ENCODE measurements at places on chromosomes 2 and 18. TPM values are rescaled to one million over a fixed set of nuclear protein-coding genes. Genes with fewer than 3 reads are reported as not detected.
A peak's percentile ranks its signal among the peaks of the same experiment; 100 is the strongest.

GRCh38 chr2:216557413-216557812, 58.8 kb downstream of the RPL37A start:
- no peaks in the 10 kb centered on the region for H3K27me3 ChIP-seq
- DNase-seq, result no peak
- H3K4me3 ChIP-seq, result no peak overlapping the region
- no peaks in the 10 kb centered on the region for H3K36me3 ChIP-seq

- DNase-seq, result no peak
- no peaks in the 10 kb centered on the region for H3K36me3 ChIP-seq
- no peaks in the 10 kb centered on the region for H3K4me1 ChIP-seq
- no peak overlapping the region for H3K4me3 ChIP-seq
- H3K27ac ChIP-seq, result no peak overlapping the region
Observed at GRCh38 chr2:188314314-188315054, 22.8 kb downstream of the GULP1 start.

DNA sequence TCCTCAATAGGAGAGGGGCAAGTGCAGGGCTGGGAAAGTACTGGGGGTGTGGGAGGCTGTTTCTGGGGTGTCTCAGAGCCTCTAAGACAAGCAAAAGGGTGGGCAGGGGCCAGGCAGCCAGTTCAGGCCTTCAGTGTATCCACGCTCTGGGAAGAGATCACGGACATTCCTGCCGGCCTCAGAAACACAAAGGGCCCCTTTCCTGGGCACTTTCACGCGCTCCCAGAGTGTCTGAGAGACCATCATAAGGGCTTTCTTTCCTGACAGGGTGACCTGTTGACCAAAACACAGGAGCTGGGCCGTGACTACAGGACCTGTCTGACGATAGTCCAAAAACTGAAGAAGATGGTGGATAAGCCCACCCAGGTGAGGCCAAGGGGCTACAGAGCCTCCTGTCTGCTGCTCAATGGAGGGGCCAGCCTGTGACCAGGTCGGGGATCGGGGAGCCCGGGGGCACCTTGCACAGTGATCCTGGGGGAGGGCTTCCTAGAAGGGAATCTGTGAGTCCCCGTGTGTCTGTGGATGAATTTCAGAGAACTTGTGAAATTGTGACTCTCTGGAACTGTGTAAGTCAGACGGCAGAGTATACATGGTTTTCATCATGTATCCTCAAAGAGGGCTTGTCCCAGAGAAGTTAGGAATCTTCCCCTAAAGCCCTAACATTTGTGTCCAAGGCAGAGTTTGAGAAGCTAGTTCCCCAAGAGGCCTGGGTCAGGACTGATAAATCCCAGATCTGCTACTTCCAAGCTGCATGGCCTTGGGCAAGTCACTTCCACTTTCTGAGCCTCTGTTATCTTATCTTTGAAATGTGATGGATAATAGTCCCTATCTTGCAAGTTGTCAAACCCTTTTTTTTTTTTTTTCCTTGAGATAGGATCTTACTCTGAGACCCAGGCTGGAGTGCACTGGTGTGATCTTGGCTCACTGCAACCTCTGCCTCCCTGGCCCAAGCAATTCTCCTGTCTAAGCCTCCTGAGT, 1.8 kb downstream of the GNLY start:
- no peaks in the 10 kb centered on the region for H3K36me3 ChIP-seq
- DNase-seq, result no peak
- no peak overlapping the region for H3K4me3 ChIP-seq
- no peaks in the 10 kb centered on the region for H3K4me1 ChIP-seq

- H3K27ac ChIP-seq, result no peak overlapping the region
- no peaks in the 10 kb centered on the region for H3K36me3 ChIP-seq
- H3K27me3 ChIP-seq, result no peaks in the 10 kb centered on the region
Observed at GRCh38 chr2:42334220-42334619, 26.8 kb downstream of the COX7A2L start.

GRCh38 chr2:95261602-95262001, 12.6 kb upstream of the PROM2 start:
- H3K4me3 ChIP-seq, result no peak overlapping the region
- peaks cover 5% of the 10 kb centered on the region for H3K4me1 ChIP-seq
- no peak for DNase-seq
- H3K27me3 ChIP-seq, result no peaks in the 10 kb centered on the region
- no peaks in the 10 kb centered on the region for H3K36me3 ChIP-seq
- no peak overlapping the region for H3K27ac ChIP-seq

GRCh38 chr2:69624131-69624530, 19.4 kb downstream of the AAK1 start:
- H3K36me3 ChIP-seq, result no peaks in the 10 kb centered on the region
- DNase-seq, result no peak
- H3K27ac ChIP-seq, result no peak overlapping the region
- no peak overlapping the region for H3K4me3 ChIP-seq
- H3K27me3 ChIP-seq, result no peaks in the 10 kb centered on the region
- no peaks in the 10 kb centered on the region for H3K4me1 ChIP-seq

DNA sequence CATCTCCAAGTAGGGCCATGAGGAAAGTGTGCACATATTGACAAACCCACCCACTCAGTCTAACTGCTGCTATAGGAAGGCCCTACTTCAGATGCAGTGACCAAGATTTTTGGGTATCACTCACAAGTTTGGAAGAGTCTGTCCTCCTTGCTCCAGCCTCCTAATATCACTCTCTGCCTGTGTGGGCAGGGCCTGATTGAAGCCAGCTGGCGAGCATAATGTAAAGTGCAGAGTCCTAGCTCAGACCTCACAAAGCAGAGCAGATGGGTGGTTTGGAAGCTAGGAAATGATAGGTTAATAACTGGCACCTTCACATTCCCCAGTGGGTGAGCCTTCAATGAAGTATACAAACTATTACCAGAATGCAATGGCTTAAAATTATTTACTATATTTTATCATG, 11.2 kb upstream of the SULT1C3 start:
- no peaks in the 10 kb centered on the region for H3K27me3 ChIP-seq
- H3K4me3 ChIP-seq, result no peak overlapping the region
- DNase-seq, result no peak
- no peak overlapping the region for H3K27ac ChIP-seq
- H3K4me1 ChIP-seq, result peaks cover 2% of the 10 kb centered on the region

- H3K27me3 ChIP-seq, result no peaks in the 10 kb centered on the region
- H3K27ac ChIP-seq, result peak overlapping the region; percentile 57
- peak; percentile 85 for DNase-seq
Observed at GRCh38 chr2:231387904-231388724, 7.4 kb upstream of the B3GNT7 start.

GRCh38 chr2:8248623-8248957, 433.3 kb upstream of the ID2 start:
- H3K27ac ChIP-seq, result peak overlapping the region; percentile 35
- H3K27me3 ChIP-seq, result no peaks in the 10 kb centered on the region
- DNase-seq, result no peak
- no peak overlapping the region for H3K4me3 ChIP-seq

DNA sequence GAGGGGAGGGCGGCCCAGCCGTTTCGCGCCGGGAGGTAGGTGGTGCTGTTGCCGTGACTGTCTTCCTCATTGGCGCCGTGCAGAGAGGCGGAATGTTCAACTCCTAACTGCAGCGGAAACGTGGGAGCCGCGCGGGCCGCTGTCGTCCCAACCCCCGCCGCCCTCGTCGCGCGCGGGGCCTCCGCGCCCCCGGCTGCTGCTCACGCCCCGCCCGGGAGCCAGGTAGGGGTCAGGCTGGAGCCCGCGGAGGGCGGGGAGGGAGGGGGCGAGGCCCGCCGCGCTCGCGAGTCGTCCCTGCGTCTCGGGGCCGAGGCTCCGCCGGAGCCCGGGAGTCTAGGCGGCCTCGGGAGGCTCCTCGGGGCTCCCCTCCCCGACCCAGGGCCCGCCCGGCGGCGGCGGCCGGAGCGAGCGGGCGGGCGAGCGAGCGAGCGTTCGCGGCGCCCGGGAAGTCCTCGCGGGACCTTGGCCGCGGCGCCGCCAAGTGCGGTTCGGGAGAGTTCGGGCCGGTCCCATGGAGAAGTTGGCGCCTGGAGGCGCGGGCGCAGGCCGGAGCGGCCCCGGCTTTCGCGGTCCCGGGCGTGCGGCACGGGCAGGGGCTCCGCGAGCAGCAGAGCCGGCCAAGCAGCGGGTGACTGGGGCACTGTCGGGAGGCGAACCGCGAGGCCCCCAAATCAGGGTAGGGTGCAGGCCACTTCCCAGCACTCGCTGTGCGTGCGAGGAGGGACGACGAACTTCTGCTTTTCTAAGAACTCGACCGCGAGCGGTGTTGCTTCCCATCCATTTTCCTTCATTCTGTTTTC, at the start of gene MAP3K20:
TSS of gene MAP3K20 (plus strand) at position 66 of the 800 bp plus-strand sequence. CDS start 15,186 bp downstream, outside the sequence.
- DNase-seq, result peak; percentile 92
- H3K4me1 ChIP-seq, result no peaks in the 10 kb centered on the region
- no peaks in the 10 kb centered on the region for H3K36me3 ChIP-seq
- H3K4me3 ChIP-seq, result peak within 1 kb of the TSS; percentile 54

- no peaks in the 10 kb centered on the region for H3K36me3 ChIP-seq
- no peaks in the 10 kb centered on the region for H3K4me1 ChIP-seq
- DNase-seq, result no peak
Observed at GRCh38 chr18:39701055-39701783, 2135.6 kb upstream of the CELF4 start.

DNA sequence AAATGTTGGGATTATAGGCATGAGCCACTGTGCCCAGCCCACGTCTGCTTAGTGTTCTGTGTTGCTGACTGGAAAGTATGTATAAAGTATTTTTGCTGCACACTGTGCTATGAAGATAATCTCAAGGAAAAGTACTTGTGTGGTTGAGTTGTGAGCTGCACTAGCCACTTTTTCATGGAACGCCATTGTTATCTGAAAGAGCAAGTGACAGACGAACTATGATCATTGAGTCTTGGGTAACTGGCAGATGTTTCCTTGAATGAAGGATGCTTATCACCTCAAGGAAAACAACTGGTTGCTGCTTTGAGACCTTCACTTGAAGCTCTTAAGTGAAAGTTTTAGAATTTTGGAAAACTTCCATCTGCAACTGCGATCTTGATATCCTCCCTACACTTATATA, 82.2 kb upstream of the KCTD1 start:
- no peak for DNase-seq
- no peaks in the 10 kb centered on the region for H3K4me1 ChIP-seq
- no peaks in the 10 kb centered on the region for H3K27me3 ChIP-seq
- no peak overlapping the region for H3K4me3 ChIP-seq
- no peaks in the 10 kb centered on the region for H3K36me3 ChIP-seq

DNA sequence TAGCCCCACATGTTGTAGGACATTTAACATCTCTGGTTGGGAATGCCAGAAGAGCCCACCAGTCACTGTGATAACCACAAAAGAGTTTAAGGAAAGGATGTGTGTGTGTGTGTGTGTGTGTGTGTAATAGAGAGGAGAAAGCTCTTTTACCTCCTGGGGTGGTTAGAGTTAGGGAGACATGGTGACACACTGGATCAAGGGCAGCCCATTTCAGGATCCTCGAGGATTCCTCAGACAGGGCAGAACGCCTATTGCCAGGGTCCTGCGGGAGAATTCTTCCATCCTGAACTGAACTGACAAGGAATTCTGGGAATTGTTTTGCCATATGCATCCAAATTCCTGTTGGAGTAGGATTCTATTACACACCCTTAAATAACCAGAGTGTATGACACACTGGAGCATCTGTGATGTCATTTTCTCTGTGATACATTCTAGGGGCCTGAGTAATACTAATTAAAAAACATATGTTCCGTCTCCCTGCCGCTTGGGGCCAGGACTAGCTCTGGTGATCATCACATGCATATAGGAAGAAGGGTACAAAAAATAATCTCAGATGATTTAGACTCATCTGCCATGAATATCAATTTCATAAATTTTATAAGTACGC, 156.4 kb upstream of the MMADHC start:
- H3K4me3 ChIP-seq, result no peak overlapping the region
- H3K27me3 ChIP-seq, result no peaks in the 10 kb centered on the region
- DNase-seq, result no peak
- H3K27ac ChIP-seq, result no peak overlapping the region
- no peaks in the 10 kb centered on the region for H3K4me1 ChIP-seq
- no peaks in the 10 kb centered on the region for H3K36me3 ChIP-seq

DNA sequence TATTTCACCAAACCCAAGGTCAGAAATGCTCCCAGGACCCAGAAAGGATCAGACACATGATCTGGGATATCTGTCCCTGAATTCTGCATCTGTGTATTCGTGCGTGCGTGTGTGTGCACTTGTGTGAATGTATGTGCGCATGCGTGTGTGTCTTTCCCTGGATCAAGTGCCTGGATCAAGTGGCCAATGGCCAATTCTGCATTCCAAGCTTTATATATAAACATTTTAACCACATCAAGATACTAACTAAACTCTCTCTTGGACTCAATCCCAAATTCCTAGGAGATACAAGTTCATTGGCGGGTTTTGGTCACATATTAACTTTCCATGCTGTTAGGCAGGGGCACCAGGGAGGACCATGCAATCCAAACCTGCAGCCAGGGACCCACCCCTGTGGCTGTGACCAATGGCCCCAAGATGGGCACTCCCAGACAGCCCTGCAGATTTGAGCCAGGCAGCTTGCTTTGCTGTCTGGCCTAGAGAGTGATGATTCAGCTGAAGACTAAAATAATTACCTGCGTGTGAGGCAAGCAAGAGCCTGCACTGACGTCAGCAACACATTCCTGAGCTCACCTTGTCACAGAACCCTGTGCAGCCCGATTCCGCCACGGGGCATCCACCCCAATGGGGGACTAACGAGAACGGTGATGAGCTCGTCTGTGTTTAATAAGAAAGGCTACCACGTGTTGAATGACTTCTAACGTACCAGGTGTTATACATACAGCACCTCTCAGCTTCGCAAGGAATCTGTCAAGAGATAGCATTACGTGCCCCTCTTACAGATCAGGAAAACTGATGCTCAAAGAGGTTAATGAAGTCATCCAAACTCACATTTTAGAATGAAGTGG, 45.3 kb upstream of the ROCK2 start:
- no peak for DNase-seq
- H3K27me3 ChIP-seq, result no peaks in the 10 kb centered on the region
- H3K36me3 ChIP-seq, result no peaks in the 10 kb centered on the region
- no peak overlapping the region for H3K4me3 ChIP-seq
- no peaks in the 10 kb centered on the region for H3K4me1 ChIP-seq

DNA sequence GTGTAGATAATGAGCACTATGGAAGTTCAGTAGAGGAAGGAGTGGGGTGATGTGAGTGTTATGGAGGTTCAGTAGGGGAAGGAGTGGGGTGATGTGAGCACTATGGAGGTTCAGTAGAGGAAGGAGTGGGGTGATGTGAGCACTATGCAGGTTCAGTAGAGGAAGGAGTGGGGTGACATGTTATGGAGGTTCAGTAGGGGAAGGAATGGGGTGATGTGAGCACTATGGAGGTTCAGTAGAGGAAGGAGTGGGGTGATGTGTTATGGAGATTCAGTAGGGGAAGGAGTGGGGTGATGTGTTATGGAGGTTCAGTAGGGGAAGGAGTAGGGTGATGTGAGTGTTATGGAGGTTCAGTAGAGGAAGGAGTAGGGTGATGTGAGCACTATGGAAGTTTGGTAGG, 116.3 kb upstream of the SMAD7 start:
- H3K4me3 ChIP-seq, result no peak overlapping the region
- H3K27ac ChIP-seq, result no peak overlapping the region
- no peaks in the 10 kb centered on the region for H3K27me3 ChIP-seq

- H3K36me3 ChIP-seq, result no peaks in the 10 kb centered on the region
- H3K4me1 ChIP-seq, result no peaks in the 10 kb centered on the region
- H3K27ac ChIP-seq, result no peak overlapping the region
- DNase-seq, result peak; percentile 7
- H3K4me3 ChIP-seq, result no peak overlapping the region
Observed at GRCh38 chr2:30747206-30747605, 60.0 kb downstream of the CAPN13 start.

The ZNF396 gene
- total RNA-seq, result 1.9 TPM

The RBM45 gene
- 15.7 TPM for total RNA-seq

The IL18RAP gene
- not detected for total RNA-seq

The CCDC195 gene
- not detected for total RNA-seq

The IMP4 gene
- 76.4 TPM for total RNA-seq

The GCG gene
- not detected for total RNA-seq

The KCNIP3 gene
- total RNA-seq, result 12.0 TPM

Data from sigmoid colon (tissue), 7 donors.